Stimulated activated CD8-positive, alpha-beta memory T cell treated with anti-CD3 and anti-CD28 coated beads, Interleukin-7, amount 100 ng/mL, for 48 hours (primary cell): ENCODE measurements at places on chromosomes 5 and 9.

- DNase-seq = no peak
These were observed 92.9 kb upstream of the PIK3R1 start for GRCh38 chr5:68122439-68123328.

- no peak for DNase-seq
These were observed 4.2 kb upstream of the CEL start for GRCh38 chr9:133057553-133057952.

- no peak for DNase-seq
These were observed 113.2 kb downstream of the GCNT1 start for GRCh38 chr9:76572151-76572550.

DNA sequence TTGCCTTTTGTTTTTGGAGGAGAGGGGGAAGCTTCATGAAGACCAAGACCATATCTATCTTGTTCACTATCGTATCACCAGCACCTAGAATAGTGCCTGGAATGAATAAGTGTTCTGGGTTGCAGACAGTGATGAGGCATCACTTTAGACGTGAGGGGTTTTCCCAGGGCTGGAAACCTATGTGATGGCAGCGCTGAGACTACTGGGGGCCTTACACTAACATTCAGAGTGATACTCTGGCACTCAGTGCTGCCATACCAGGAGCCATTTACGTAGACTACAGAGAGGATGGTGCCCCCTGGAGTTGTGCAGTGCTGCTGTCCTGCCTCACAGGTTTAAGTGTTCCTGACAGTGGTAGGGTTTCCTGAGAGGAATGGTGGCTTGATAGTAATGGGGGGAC, 6.9 kb downstream of the CCL19 start:
- DNase-seq = no peak

DNA sequence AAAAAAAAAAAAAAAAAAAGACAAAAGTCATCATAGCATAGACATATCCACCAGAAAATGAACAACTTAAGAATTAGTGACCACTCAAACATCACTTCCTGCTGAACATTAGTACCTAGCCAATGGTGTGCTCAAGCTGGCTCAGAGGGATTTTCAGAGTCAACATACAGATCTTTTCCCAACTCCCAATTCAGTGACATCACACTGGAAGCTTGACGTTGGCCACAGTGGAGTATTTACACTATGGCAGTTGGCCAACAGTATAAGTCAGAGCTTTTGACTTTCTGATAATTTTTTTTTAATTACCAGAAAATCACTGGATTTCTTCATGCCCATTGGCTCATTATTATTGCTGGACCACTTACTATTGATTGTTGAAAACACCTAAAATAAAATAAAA, 383.5 kb downstream of the ARHGEF28 start:
- DNase-seq = no peak

- no peak for DNase-seq
These were observed 42.4 kb downstream of the STRBP start for GRCh38 chr9:123225995-123226394.

GRCh38 chr5:161544350-161544765, 2.2 kb downstream of the GABRB2 start:
- peak; percentile 17 for DNase-seq

GRCh38 chr5:173530547-173530946, 85.9 kb downstream of the BOD1 start:
- no peak for DNase-seq

GRCh38 chr5:72216756-72217155, 103.3 kb downstream of the MRPS27 start:
- no peak for DNase-seq

DNA sequence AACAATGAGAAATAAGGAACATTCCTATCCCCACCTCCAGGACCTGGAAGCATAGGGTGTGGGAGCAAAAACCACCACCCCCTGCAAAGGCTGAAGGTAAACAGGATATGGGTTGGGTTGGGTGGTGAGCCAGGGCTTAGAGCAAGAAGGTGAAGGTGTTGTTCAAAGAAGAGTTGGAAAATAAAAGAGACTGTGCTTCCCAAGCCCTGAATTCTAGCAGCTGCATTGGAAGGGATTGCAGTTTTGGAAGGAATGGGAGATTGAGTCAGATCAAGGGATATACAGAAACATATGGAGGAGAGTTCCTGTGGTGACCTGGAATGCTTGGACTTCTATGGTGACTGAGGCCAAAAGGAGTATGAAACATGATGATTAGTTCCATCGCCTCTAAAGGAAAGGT, 24.7 kb upstream of the MTAP start:
- no peak for DNase-seq

DNA sequence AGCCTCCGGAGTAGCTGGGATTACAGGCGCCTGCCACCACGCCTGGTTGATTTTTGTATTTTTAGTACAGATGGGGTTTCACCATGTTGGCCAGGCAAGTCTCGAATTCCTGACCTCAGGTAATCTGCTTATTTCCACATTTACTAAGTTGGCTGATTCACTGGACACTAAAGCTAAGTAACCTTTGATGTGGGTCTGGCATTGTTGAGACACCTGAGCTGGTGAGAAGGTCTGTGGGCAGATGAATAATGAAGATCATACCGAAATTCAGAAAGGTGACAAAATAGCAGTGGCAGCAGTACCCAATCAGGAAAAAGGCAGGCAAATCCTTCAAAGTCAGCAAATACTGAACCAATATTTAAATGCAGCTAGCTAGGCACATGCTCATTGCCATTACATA, 210.6 kb upstream of the ZNF608 start:
- no peak for DNase-seq

- no peak for DNase-seq
These were observed 11.3 kb upstream of the P4HA2 start for GRCh38 chr5:132238901-132239500.

DNA sequence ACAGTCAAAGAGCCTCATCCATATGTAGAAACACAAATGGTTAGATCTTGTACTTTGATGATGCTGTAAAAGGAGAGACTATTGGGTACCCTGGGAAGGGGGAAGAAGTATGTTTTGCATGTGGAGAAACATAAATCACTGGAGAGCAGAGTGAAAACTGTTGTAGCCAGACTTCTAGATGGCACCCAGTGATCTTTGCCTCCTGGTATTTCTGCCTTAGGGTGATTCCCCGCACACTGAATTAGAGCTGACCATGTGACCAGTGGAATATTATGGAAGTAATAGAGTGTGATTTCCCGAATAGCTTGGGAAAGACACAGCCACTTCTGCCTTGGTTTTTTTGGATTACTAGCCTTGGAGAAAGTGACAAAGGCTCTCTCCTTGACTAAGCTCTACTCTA, 174.3 kb downstream of the LPAR1 start:
- no peak for DNase-seq
